GM23338 (cell line): ENCODE measurements at places on chromosomes 3 and 15.
A peak's percentile ranks its signal among the peaks of the same experiment; 100 is the strongest.

- no peak overlapping the region for H3K4me3 ChIP-seq
- no peaks in the 10 kb centered on the region for H3K4me1 ChIP-seq
- no peaks in the 10 kb centered on the region for H3K27me3 ChIP-seq
- no peaks in the 10 kb centered on the region for H3K36me3 ChIP-seq
- H3K27ac ChIP-seq, result no peak overlapping the region
Measured at GRCh38 chr15:60507596-60508424, 28.9 kb upstream of the ICE2 start.

DNA sequence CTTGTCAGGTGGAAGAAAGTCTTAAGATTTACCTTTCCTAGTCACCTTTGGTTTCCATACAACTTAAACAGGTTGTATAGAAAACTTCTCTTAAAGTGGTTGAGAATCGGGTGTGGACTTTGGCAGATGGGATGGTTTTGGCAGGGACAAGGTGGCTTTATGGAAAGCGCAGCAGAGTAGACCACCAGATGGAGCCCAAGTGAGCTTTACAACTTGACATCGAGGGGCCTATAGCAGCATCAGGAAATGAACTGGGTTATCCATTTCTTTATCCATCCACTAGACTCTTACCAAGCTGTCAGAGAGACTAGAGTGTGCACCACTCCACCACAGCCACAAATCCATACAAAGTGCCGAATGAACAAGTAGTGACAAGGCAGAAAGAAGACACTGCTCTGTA is 85.3 kb upstream of the MBNL1 start:
- no peaks in the 10 kb centered on the region for H3K4me1 ChIP-seq
- no peaks in the 10 kb centered on the region for H3K36me3 ChIP-seq
- no peak overlapping the region for H3K4me3 ChIP-seq
- no peaks in the 10 kb centered on the region for H3K27me3 ChIP-seq
- peak; percentile 73 for DNase-seq

DNA sequence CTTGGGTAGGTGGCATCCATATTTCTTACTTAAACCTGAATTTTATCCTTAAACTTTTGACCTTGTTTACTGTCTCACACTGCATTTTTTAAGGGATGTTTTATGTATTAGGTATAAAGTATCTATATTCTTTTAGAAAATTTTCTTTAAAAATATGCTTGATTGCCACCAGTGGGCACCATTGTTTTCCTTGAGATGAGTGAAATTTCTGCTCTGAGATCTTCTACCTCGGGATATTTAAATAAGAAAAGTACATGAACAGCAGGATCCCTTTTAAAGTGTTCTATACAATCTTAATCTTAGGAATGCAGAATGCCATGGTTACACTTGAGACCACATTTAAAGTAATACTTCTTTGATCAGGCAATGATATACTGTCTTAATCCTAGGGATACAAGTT is 108.7 kb downstream of the SLMAP start:
- no peak overlapping the region for H3K27ac ChIP-seq
- H3K27me3 ChIP-seq, result no peaks in the 10 kb centered on the region
- H3K36me3 ChIP-seq, result no peaks in the 10 kb centered on the region; the same call in 1 of the 2 replicates
- no peak overlapping the region for H3K4me3 ChIP-seq

- DNase-seq, result no peak
- H3K27ac ChIP-seq, result no peak overlapping the region
- no peaks in the 10 kb centered on the region for H3K4me1 ChIP-seq
Measured at GRCh38 chr15:74716651-74717050, 8.7 kb downstream of the CYP1A1 start.

GRCh38 chr3:43629257-43629656 is 7.4 kb upstream of the ANO10 start:
- H3K4me3 ChIP-seq, result no peak overlapping the region
- H3K36me3 ChIP-seq, result peaks cover 7% of the 10 kb centered on the region
- no peak overlapping the region for H3K27ac ChIP-seq
- no peak for DNase-seq
- H3K27me3 ChIP-seq, result no peaks in the 10 kb centered on the region
